Activated T-cell treated with anti-CD3 and anti-CD28 coated beads for 1 hour (primary cell): ENCODE measurements at places on chromosomes 7 and 10.

GRCh38 chr10:70530315-70530714 lies 51.7 kb downstream of the PALD1 start:
- DNase-seq, result no peak

DNA sequence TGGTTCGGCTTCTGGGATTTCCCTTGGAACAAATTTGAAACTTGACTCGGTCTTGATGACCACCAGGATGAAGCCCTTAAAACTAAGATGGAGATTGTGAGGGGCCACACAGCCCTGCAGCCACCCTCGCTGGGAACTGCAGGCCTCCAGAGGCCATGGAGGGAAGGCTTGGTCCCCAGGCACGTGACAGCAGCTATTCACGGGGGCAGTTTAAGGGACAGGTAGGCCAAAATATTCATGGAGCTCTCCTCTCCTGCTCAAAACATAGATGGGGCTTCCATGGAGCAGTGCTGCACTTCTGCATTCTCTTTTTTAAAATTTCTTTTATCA lies 137.0 kb downstream of the ADCY1 start:
- DNase-seq, result no peak

DNA sequence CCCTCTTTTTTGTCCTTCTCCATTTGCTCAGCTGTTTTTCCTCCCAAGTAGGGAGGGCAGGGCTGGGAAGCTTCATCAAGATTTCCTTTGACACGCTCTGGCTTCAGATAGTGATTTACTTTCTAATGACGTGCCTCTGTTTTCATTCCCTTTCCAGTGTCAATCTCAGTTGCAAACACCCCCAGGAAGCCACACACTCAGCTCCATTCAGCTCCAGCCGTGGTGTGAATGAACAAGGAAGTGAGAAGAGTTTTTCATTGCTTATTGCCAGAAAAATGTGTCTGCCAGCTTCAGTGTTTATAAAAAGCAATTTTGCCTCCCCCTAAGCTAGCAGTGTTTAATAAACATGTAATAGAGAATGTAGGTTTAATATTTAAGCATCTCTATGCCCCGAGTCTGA lies 108.7 kb upstream of the DPP6 start:
- no peak for DNase-seq

DNA sequence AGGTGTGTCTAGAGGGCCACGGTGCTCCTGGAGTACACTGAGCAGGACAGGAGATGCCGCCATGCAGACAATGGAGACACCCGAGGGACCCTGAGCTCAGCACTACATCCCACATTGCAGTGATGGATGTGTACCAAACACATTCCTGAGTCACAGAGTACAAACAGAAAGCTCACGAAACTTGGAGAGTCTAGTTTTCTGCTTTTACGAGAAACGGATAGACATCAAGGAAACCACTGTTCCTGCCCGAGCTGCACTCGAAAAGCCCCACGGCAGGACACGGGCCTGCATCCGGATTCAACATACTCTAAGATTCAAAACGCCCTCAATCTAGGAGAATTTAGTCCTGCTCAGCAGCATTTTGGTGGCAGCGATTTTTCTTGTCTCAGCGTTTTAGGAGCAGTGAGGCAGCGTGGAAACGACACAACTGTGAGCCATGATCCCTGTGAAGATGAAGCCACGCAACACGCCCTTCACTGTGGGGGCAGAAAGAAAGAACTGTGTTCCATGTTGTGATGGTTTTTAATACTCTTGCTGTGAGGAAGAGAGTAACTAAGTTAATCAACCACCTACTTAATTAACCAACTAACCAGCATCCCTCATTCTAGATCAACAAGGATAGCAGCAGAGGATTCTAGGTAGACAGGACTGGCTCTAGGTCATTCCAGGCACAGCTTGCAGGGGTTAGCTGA lies 3.2 kb downstream of the TNS3 start:
- DNase-seq, result no peak

DNA sequence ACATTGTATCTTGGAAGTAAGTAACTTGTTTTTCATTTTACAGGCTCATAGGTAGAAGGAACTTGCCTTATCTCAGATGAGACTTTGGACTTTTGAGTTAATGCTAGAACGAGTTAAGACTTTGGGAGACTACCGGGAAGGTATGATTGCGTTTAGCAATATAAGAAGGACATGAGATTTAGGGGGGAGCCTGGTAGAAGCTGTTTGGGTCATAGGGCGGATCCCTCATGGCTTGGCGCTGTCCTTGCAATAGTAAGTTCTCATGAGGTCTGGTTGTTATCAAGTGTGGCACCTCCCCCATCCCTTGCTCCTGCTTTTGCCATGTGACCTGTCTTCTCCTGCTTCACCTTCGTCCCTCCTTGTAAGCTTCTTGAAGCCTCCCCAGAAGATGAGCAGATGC lies 110.3 kb downstream of the MKX start:
- DNase-seq, result no peak

DNA sequence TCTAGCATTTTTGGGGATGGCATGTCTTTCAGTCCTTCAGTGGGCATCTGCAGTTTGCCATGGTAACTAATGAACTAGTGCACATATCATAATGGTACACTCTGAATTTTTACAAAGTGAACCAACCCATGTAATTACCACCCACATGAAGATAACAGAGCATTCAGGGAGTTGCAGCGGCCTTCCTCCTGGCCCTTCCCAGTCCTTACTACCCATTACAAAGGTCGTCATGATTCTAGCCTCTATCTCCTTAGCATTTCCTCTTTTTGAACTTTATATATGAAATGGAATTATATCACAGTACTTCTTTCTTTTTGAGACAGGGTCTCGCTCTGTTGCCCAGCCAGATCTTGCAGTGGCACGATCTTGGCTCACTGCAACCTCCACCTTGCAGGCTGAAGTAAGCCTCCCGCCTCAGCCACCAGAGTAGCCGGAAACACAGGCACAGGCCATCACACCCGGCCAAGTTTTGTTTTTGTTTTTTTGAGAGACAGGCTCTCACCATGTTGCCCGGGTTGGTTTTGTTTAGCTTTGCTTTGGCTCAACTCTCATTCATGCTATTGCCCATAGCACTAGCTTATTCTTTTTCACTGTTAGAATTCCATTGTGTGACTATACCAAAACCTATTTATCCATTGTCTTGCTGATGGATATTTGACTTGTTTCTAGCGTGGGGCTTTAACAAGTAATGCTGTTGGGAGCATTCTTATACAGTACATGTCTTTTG lies 79.2 kb downstream of the APBB1IP start:
- no peak for DNase-seq

- no peak for DNase-seq
Observed at GRCh38 chr10:126673565-126673964, 3.1 kb upstream of the C10orf90 start.

GRCh38 chr7:16935341-16935735 lies 53.6 kb upstream of the AGR3 start:
- DNase-seq, result no peak

DNA sequence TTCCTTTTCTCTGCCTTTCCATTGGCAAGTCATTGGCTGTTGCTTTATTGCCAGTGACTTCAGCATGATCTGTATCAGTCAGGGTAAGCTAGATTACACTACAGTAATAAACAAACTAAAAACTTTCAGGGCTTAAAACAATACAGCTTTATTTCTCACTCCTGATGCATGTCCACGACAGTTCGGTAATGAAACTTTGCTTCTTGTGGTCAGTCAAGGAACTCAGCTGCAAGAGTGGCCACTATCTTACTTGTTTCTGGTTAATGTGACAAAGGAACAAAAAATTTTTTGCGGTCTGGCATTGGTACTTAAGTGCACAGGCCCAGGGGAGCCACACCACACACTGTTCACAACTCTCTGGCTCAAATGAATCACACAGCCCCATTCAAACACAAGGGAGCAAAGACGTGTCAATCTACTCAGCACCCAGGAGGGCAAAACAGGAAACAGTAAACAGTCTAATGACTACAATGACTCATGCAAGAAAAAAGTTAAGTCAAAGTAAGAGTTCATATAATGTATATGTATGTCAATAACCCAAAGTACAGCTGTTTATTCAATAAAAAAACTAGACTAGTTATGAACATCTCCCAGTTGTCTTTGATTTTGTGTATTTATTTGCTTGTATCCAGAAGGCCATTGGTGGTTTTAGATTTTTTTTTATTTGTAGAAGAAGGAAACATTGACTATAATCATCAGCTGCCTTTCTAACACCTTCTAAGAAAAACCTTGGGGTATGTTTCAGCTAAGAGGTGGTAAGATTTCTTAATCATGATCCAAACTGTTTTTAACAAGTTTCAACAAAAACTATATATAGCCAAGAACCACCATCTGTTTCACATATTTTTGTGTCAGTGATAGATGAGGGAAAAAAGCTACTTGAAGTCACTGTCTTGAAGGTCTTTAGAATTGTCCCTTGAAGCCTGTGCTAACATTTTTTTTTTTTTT lies 134.4 kb upstream of the FAM3C start:
- DNase-seq, result no peak

GRCh38 chr10:75451831-75452230 lies 20.4 kb downstream of the LRMDA start:
- no peak for DNase-seq

DNA sequence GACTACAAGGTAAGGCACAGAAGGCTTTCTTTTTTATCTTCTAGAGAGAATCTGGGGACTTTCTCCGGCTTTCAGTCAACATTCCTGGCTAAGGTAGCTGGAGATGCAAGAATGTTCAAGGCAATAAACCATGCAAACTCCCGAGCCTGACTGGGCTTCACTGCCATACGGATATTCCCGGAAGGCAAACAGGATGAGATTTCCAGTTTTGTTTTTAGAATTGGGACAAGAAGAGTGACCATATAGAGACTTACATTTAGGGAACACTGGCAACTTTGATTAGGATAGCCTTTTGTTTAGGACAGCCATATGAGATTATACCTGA lies 269 bp downstream of the CALD1 start:
- DNase-seq, result no peak

DNA sequence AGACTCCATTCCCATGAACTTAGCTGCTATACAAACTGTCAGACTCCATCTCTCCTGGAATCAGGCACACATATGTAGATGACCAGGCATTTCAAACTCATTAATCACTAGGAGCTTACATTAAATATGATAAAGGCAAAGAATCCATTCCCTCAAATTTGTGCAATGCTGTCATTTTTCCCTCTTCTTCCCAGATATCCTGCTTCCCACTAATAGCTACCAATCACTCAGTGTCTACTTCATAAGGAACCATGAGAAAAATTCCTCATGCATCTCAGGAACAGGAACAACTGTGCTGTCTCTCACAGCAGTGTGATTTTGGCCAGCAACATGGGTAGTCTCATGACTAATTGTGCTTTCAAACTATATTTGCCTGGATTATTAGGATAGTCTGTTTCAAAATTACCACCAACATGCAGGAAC lies 133.9 kb downstream of the DKK1 start:
- DNase-seq, result no peak

GRCh38 chr10:132588301-132589013 lies 50.9 kb downstream of the INPP5A start:
- DNase-seq, result no peak

GRCh38 chr7:102836977-102837376 lies 75.8 kb upstream of the LRRC17 start:
- no peak for DNase-seq

DNA sequence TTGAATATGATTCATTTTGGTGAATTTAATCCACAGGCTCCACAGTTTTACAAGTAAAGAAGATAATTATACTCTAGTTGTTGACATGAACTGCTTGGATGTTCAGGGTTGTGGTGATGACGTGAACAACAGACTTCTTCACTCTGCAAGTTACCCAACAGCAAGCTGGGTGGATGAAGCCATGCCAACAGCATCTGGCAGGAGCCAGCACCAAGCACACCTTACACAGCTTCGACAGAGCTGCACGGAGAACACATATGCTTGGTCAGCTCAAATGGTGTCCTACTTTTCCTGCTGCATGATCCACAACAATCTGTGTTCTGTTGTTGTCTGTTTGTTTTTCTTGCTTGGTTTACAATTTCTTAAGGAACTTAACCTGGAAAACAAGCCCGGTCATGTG lies 9.8 kb downstream of the NOD1 start:
- no peak for DNase-seq

DNA sequence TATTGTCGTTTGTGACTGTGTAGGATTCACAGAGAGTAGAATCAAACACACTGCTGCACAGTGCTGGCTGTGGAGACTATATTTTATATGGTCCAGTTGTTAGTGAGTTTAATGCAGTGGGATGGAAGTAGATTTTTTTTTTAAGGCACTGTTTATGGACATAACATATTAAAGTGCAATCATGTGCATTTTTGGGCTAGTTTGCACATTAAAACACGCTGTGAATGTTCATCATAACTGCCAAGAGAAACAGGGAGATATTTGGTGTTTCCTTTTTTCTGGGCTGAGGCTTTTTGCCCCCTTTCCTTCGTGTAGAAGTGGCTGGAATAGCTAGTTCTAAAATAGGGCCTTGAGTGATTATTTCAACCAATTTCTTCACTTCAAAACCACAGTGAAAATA lies 139.2 kb downstream of the MYOF start:
- no peak for DNase-seq

- no peak for DNase-seq
Observed at GRCh38 chr10:43958964-43959363, 310.3 kb upstream of the ZNF32 start.

DNA sequence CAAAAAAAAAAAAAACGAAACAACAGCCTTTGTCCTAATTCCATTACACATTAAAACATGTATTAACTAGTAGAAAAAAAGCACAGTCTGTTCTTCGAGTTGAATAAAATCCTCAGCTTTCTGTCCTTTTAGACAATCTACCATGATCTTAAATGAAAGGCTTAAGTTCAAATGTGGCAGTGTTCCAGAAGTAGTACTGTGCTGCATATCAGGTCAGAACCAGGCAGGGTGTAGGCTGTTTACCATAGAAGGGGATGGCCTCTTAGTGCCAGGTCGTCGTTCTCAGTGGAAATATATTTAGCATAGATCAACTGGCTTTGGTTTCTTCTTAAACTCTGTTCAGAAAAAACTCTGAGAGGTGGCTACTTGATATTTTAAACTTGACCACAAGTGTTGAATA lies 612.0 kb downstream of the CNTNAP2 start:
- no peak for DNase-seq

DNA sequence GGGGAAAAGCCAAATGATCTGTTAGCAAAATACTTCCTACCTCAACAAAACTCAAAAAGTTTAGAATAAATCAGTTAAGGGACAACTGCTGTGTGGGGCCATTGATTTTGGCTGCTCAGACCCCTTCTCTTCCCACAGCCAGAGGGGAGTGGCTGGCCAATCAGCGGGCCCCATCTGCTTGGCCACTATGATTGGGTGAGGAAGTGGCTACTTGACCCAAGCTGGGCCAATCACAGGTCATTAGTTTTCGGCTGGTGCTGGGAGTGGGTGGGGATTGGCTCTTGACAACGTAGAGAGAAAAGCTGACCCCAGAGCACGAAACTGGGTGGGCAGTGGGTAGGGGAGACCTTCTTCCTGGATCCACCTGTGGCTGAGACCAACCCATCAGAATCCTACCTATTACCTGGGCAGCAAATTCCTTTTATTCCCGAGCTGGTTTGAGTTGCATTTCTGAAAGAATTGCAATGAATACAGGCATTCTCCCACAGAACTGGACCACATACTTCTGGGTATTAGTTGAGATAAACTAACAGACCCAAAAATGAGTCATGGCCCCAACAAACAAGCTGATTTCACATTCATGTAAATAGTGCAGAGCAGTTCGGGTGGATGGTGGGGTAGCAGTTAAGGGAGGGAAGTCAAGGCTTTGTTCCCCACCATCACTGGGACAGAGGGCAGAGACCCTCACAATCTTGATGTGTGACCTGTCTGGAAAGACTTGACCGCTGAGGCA lies 35.6 kb upstream of the HMX3 start:
- no peak for DNase-seq

GRCh38 chr10:34526758-34527730 lies 288.1 kb downstream of the PARD3 start:
- no peak for DNase-seq
